GM12892 (cell line): ENCODE measurements at places on chromosomes 4 and X.

GRCh38 chr4:148495463-148495862, 53.2 kb upstream of the NR3C2 start:
- DNase-seq = no peak

DNA sequence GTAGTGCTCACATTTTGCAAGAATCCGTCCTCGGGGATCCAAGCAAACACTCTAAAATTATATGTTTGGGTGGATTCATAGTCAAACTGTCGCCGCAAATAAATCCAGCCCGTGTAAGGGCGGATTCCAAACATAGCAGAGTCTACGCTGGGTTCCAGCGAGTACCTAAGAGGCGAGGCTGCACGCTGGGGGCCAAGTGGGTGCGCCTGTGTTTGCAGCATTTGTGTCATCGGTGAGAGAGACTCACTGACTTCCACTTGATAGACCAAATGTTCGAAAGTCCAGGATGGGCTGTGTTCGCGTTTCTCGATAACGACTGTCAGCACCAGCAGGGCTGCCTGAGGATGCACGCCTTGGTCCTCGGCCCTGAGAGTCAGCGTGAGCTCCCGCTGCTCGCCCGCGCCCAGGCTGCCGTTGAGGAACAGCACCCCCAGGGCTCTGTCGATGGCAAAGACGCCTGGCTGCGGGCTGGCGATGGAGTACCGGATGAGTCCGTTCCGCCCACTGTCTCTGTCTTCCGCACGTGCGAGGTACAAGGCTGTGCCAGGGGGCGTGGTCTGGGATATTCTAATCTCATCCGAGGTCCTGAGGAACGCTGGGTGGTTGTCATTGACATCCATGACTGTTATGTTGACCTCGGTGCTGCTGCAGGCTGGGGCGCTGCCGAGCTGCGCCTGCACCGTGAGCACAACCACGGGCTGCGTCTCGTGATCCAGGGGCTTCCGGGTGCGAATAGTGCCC, 158.7 kb downstream of the DCHS2 start:
- no peak for DNase-seq

DNA sequence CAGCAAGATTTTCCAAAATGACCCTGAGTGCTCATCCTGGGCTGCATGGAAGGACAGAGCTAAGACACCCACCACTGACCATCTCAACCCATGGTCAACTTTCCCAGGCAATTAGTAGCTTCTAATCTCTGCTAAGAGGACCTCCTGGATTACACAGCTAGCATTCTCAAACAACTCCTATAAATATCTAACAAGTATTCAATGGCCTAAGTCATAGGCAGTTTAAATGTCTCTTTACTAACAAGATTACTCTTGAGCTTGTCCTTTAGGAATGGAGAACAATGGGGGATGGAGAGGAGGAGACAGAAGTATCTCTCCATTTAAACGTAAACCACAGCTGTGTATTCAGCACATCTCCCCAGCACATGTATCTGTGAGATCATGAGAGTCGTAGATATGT, 118.1 kb downstream of the WDFY3 start:
- DNase-seq = no peak

- no peak for DNase-seq
These were observed 108.3 kb downstream of the CDS1 start for GRCh38 chr4:84691170-84691691.

DNA sequence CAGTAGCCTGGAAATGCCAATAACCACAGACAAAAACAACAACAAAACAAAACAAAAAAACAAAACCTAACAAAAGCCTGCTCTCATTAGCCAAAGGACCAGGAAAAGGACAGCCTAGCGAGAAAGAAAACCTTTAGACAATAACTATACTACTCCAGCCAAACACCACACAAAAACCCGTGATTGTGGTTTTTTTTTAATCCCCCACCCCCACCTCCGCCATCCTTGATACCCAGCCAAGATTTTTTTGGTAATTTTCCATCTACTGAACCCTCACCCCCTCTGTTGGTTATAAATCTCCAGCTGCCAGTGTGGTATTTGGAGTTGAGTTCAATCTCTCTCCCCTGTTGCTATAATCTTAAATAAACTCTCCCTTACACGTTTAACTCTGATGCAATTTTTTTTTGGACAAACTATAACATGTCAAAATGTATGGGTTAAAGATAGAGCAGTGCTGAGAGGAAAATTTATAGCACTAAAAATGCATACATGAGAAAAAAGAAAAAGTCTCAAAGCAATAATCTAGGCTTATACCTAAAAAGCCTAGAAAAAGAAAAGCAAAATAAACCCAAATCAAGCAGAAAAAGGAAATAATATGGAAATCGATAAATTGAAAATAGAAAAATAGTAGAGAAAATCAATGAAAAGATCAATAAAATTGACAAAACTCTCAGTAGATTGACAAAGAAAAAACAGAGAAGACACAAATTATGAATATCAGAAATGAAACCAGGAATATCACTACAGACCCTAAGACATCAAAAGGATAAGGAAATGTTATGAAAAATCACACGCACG, 83.7 kb downstream of the NAT8L start:
- DNase-seq = no peak

GRCh38 chr4:71669291-71669690, 114.6 kb downstream of the GC start:
- DNase-seq = no peak

DNA sequence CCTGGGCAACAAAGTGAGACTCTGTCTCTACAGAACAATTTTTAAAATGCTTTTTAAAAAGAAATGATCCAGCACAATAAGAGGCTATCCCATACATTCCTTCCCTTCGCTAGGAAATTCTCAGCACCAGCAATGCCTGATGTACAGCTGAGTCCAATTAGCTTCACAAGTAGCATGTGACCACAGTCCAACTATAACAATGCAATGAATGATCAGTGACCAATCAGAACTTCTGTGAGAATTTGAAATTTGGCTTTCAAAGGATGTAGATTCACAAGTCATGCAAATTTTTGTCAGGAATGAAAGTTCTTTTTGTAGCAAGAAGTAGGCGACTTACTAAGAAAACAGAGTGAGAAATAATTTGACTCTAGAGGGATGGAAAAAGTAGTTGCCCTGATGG, 278.5 kb upstream of the UGT8 start:
- no peak for DNase-seq

DNA sequence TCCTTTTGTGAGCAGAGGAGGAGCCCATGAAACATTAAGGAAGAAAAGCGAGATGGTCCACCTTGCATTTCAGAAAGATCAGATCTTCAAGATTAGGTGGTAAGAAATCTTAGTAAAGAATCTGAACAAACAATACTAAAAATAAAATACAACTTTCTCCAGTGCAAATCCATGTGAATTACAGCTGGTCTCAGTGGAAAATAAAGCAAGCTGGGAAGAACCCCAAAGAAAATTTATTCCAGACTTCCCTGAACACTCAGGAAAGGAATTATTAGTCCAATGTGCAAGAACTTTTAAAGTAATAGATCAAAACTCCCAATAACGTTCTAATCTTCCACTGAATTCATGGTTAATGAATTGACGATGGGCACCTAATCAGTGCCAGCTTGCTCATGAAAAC, 37.3 kb upstream of the C1QTNF7 start:
- no peak for DNase-seq

DNA sequence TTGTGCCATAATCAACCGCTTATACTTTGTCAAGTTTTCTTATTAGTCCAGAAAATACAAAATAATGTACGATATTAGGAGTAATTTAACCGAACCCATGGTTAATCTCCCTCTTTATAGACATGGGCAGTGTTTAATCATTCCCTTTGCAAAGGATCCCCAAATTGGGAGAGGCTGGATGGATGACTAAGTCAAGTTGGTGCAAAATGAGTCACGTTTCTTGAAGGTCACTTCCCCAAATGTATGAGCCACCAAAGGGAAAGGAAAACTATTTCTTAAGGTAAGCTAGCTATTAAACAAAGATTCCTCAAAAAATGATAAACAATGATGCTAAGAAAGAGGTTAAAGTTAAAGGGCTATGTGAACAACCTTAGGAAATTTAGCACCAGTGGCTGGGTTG, 17.5 kb downstream of the MAML3 start:
- DNase-seq = no peak

GRCh38 chrX:116277351-116278225, 107.0 kb downstream of the AGTR2 start:
- no peak for DNase-seq

DNA sequence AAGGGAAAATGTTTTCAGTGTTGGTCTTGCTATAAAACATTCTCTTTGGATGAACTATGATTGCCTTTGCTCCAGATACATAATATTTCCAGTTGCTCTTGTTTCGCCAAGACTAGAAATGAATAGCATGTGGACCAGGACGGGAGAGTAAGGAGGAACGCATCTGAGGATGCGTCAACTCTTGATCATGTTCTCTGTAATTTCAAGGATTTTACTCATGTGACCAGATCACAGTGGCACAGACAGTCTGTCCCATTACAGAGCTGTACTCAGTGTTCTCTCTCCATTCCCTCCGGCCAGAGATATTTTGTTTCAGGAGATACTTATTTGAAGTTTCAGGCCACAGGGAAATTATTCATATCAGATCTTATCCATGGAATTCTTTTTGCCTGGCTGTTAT, 266.6 kb downstream of the MID1IP1 start:
- no peak for DNase-seq

DNA sequence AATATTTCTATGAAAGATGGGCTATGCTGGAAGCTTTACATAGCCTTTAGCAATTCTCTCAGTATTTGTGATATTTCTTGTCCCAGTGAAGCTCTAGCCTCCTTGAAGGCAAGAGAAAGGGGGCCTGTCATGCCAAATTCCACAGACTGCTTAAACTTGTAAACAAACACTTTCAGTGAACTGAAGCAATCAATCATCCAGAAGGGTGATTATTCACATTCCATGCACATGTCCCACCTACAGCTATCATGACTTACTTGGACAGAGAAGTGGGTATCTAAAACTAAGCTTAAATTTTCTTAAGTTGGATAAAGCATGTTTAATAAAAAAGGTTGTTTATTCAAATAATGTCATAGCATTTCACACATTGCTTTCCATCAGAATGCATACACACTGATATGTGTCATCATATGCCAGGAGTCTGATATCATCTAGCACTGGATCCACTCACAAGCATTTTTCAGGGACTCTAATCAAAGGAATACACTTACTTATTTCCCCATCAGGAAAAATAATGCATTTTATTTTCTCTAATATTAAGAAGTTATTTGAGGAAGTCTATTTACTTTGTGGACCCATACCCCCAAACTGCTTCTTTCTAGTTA, 1.2 kb upstream of the FSTL5 start:
- DNase-seq = no peak

DNA sequence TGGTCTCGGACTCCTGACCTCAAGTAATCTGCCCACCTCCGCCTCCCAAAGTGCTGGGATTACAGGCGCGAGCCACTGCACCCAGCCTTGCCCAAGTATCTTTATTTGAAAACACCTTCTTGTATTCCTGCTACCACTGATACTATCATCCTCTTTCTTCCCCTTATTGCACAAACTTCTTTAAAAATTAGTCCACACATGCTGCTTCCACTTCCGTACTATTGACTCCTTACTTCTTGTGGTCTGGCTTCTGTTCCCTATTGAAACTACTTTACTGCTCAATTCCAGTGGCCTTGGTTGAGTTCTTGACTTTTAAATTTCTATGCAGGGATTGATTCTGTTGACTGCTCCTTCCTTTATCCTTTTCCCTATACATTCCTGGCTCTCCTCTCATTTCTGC, 38.8 kb downstream of the MTM1 start:
- DNase-seq = no peak

DNA sequence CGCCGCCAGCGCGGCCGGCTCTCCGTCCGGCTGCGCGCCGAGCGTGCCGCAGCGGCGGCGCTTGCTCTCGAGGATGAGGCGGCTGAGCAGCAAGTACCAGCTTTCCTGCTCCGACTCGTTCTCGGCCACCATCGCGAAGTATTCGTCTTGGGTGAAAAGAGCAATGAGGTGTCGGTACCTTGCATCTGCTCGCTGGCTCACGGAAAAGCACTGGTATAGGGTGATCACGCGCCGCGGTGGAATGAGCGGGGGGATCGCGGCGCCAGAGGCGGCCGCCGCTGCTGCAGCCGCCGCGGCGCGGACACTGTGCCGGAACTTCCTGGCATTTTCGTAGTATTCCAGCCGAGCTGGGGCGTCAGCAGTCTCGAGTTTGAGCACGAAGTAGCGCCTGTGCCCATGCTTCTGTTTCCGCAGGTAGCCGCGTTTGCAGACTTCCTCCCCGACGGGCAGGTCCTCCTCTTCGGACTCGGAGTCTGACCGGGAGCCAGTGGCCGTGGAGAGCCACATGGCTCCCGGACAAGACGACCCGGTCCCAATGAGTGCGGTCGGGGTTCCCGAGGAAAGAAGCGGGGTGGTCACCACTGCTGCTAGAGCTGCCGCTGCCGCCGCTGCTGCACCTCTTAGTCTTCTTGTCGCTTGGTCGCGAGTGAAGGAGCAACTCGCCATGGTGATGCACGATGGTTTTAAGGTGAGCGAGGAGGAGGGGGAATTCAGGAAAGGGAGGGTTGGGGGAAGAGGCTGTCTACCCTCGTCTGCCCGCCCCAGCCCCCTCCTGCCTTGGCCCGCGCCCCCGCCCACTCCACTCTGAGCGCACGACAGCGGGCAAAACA, 469 bp downstream of the IRS4 start:
- DNase-seq = no peak

DNA sequence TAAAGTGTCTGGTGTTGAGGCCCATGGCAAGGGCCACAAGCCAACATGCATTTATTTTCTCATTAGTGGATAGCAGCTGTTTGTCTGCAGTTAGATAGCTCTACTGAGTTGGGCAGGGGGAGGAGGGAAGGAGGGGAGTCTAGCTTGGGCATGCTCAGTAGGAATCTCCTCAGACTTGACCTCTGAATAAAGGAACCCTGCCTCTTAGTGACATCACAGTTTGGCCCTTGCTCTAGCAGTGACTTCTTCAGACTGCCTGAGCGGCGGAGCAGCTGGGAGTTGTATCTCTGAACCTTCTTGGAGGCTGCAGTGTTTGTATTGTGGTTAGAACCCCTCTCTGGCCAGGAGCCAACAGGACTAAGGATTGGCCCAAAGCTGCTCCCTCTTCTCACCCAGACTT, 57.4 kb downstream of the BCORL1 start:
- DNase-seq = no peak

DNA sequence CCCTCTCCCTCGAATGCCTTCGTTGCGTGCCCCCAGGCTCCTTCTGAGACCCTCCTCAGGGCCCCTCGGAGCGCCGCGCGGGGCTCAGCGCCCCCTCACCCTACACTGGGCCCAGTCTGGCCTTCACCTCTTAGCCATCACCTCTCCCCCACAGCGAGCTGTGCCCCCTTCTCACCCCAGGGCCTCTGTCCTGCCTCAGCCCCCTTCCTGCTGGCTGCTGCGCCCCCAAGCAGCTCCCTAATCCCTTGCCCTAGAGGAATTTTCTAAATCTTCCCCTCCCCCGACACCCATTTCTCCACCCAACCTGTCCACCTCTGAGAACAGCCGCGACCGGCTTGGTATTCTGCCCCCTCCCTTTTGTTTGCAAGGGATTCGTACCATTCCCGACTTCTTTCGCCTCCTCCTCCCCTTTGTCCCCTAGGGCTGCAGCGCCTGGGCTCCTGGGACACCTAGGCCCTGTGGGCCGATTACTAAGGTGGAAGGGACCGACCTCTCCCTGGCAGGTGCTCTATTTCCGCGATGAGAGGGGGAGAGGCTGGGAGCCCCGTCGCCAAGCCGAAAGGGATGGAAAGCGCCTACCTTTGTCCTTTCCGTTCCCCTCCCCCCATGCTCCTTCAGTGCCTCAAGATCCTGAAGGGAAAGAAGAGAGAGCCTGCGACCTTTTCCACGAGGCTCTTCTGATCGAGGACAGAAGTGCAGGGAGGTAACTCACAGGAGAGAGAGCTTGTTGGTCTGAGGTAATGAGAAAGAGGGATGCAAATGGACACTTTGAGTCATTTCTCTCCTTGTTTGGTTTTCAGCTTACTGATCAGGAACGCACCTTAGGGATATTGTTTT, 10.9 kb downstream of the DLG3 start:
- DNase-seq = no peak

- no peak for DNase-seq
These were observed 148.8 kb downstream of the MGST2 start for GRCh38 chr4:139814323-139815015.
